ENCODE measurements at places on chromosomes 5 and 9.
A peak's percentile ranks its signal among the peaks of the same experiment; 100 is the strongest.

GRCh38 chr9:130368631-130369103, 76.1 kb upstream of the ASS1 start:
- peak; percentile 8 for DNase-seq

DNA sequence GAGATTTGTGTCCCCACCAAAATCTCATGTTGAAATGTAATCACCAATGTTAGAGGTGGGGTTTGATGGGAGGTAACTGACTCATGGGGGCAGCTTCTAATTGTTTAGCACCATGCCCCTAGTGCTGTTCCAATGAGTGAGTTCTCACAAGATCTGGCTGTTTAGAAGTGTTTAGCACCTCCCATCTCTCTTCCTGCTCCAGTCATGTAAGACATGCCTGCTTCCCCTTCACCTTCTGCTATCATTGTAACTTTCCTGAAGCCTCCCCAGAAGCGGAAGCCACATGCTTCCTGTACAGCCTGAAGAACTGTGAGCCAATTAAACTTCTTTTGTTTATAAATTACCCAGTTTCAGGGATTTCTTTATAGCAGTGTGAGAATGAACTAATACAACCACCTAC, 170.5 kb downstream of the NDUFS4 start:
- no peak for DNase-seq

DNA sequence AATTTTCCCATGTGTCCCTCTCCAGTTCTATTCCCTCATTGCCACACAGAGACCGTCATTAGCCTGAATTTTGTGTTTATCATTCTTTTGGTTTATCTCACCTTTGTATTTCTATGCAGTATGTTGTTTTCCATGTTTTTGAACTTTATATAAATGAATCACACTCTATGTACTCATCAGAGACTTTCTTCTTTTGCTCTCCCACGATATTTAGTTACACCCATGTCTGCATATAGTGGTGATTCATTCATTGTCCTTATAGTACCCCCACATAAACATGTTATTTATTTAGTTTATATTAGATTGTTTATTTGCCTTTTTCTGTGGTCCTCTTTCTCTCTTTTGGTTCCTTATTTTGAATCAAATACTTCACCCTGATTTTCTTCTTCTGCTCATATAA, 199.7 kb downstream of the FSTL4 start:
- no peak for DNase-seq

DNA sequence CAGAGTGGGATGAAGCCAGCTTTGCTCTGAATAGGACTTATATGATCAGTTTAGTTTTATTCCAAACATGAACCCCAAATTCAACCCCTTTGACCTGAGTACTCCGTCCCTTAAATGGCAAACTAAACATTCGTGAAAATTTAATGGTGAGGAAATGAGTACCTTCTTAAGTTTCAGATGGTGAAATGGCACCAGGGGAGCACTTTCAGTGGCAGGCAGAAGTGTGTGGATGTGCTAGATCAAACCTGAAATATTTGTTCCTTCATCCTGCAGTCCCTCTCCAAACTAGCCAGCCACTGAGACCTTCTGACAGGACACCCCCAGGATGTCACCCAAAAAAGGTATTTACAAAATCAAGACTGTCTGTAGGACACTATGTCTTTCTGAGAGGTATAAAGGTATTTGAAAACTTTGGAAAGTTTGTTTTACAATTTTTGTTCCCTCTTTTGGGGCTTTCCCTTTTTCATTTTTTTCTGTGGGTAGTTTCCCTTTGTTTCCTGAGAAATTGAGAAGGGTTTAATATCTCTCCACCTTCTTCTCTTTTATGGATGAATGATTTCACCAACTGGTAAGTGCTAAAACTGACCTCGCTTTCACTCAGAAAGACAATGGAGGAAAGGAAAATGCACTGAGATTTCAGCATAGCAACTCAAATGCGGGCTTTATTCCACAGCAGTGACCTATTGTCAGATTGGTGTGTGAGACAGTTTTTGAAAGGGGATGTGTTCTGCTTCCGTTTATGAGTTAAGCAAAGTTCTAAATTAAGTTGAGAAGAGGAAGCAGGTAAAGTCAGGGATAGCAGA, 127.1 kb downstream of the TMC1 start:
- DNase-seq, result no peak

- no peak for DNase-seq
These were observed 211.6 kb downstream of the MAST4 start for GRCh38 chr5:66807743-66808142.

- no peak for DNase-seq
These were observed 264.1 kb downstream of the GLIS3 start for GRCh38 chr9:4035777-4036176.

- DNase-seq, result no peak
These were observed 9.8 kb upstream of the RPL26L1 start for GRCh38 chr5:172949426-172949825.

GRCh38 chr5:174521449-174521848, 202.9 kb upstream of the MSX2 start:
- no peak for DNase-seq

DNA sequence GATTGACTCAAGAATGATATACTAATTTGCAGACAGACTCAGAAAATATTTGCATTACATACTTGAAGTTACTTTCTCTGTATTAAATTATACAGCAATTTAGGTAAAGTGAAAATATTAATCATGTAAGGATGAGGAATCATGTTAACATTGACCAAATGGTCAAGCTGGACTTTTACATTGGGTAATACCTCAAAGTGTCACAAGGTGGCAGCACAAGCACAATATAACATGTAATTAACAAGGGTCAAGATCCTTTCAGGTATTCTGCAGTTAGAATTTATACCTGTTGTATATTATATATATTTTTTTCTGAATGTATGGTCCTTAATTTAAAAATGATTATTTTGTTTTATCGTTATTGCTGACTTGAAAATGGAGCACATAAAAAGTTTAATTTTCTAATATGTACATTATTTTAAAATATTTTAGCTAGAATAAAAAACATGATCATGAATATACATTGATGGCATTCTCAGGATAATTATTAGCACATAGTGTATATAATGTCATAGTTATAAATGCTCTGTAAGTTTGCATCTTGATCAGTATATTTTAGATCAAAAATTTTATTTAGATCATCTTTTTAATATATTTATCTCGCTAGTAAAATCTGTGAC, 8.6 kb downstream of the HAPLN1 start:
- DNase-seq, result no peak

GRCh38 chr5:167482555-167482954, 808.9 kb upstream of the WWC1 start:
- no peak for DNase-seq

DNA sequence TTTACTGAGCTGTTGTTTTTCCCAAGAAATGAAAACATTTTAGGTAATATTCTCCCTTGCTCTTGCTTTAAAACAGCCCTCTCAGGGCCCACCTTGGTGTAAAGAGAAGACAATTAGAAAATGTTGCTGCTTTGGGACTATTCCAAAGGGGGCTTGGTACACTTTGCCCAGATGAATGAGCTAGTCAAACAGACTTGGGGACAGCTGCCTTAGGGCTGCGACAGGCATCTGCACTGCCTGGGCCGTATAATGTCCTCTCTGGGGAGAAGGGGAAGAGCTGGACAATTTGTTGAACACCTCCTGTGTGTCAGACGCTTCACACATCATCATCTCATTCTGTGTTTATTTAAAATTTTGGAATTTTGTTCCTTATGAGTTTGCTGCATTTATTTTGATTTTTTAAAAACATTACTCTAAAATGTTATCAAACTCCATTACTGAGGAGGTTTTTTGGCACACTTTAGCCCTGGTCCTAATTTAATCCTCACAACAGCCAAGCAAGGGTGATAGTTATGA, 28.8 kb downstream of the C5orf58 start:
- DNase-seq, result no peak

DNA sequence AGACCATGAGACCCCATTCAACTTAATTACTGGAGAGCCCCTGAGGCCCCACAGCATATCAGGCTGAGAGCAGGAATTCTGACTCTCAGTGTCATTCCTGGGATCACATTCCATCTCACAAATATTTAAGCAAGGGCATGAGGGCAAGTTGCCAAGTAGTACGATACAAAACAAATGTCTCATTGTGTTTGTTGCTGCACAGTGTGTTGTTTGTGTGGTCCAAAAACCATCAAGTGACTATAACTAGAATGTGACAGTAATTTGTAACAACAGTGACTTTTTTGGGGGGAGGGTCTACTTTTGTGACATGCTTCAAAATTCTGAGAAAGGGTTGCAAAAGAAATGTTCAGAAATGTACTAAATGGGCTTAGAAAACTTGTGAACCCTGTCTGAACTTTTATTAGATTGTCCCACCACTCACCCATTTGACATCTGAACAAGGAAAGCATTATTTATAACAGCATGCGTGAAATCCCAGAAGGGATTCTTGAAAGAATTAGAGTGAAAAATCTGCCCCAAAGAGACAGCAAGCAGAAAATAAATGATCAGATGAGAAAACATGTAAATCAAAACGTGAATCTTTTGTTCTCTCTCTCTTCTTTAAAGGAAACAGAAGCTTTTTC, 347.0 kb downstream of the NTRK2 start:
- no peak for DNase-seq

DNA sequence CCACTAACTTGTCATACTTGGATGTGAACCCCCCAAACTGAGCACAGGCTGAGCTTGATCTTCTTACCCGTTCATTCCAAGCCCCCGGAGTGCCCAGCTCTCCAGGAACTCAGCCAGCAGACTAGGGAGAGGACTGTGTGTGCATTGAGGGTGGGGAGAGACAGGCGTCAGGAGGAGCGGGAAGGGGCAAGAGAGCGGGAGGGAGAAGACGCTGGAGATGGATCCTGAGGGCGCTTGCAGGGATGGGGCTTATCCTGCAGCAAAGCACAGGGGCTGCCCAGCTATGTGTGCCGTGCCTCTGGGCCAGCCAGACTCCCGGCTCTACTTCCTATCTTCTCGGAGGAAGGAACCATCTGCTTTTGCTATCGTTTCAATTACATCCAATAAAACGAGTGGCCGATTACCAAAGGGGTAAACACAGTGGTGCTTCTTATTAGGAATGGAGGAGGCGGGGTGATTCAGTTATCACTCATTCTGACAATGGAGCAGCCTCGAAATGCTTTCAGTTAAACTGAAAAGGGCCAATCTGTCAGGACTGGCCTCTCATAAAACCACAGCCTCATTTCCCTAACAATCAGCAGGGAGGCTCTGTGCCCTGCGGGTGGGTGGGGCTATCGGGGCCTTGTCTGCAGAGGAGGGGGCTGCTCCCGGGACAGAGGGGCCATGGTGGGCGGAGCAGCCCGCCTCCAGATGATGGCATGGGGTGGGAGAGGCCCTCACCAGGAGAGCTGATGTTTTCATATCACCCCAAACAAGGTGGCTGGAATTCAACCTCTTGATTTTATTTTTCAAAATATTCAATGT, 168.2 kb downstream of the DAB2IP start:
- DNase-seq, result no peak

DNA sequence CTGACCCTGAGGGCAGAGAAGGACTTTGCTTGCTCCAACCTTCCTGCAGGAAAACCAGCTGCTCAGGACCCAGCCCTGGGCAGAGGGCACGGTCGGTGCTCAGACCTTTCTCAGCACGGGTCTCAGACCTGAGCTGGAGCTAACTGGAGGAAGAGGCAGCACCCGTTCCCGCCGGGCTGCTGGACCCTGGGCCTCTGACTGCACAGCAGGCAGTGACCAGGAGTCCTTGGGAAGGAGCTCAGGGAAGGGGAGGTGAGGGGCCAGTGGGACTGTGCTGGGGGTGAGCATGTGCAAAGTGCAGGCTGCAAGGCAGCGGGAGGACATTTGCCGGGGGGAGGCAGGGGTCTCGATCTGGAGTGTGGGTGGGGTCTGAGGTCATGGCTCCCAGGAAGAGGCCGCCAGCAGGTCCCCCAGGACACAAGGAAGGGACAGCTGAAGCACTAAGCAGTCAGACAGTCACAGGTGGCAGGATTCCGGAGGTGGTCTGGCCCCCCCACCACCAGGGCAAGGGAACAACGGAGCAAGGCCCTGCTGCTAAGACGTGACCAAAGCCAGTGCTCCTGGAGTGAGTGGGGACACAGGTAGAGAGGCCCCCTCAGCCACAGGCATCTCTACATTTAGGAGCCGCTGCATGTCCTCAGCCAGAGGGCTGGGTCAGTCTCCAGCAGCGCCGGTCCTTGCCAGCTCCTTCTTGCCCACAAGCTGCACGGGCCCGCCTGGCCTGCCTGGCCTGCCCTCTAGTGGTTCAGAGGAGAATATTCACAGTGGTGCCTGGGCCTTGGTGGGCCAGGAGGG, 4.8 kb upstream of the DPM2 start:
- DNase-seq, result no peak

- no peak for DNase-seq
These were observed 633.1 kb downstream of the IRX1 start for GRCh38 chr5:4228708-4229107.

DNA sequence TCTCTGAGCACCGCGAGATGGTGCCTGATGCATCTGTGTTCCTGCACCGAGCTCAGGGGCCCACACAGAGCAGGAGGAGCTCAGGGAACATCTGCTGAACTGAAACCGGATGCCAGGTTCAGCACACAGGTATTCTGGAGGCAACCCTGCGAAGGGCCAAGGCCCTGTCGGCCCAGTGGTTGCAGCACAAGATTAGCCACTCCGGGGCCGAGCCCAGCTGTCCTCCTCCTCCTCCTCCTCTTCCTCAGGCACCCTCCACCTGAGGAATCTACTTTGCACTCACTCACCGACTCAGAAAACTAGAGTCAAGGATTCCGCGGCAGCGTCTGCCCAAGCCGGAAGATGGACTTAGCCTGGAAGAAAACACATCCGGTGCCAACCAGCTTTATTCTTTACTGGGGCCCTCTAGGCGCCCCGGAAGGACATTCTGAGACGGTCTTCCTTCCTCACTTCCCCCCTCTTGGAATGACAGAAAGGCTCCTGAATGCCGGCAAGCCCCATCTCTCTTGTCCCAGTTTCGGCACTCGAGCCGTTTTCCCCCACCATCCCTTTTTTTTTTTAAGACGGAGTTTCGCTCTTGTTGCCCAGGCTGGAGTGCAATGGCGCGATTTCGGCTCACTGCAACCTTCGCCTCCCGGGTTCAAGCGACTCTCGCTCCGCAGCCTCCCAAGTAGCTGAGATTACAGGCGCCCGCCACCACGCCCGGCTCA, at the start of gene ZBTB6:
ZBTB6 (minus strand) TSS at position 360 of the 710 bp plus-strand sequence. CDS start 1,251 bp downstream, outside the sequence.
- DNase-seq, result peak; percentile 62

DNA sequence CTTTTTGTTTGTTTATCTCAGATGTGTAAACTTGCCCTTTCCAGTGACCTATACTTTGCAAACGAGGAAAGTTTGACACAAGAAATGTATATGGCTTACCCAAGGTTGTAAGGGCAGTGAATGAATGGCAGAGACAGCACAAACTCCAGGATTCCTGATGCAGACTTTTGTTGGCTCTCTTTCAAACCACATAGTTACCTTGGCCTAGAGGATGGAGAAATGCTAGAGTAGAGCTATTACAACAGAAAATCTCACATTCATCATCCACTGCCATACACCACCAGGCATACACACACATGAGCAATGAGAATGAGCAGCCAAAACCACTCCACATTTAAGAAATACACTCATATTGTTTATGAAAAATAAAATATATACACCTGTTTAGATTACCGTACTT, 387.0 kb downstream of the TLR4 start:
- no peak for DNase-seq

DNA sequence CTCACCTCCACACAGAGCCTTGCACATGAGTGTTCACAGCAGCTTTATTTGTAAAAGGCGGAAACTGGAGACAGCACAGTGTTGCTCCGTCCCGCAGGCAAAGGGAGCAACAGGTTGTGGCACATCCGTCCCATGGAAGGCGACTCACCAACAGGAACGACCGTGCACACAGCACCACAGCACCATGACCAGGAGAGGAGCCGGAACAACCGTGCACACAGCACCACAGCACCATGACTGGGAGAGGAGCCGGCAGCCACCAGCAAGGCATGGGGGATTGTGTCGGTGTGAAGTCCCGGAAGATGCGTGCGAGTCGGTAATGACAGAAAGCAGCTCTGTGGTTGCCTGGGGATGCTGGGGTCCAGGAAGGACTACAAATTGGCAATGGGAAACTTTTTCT, 158.5 kb downstream of the C9orf50 start:
- no peak for DNase-seq

GRCh38 chr9:68709291-68710110, 4.5 kb downstream of the PIP5K1B start:
- DNase-seq, result no peak

Data from activated CD4-positive, alpha-beta T cell treated with anti-CD3 and anti-CD28 coated beads, Interleukin-2, amount 50 U/mL, for 4 hours (primary cell).